Fibroblast of upper back skin (primary cell): ENCODE measurements at places on chromosomes 2 and 18.

DNA sequence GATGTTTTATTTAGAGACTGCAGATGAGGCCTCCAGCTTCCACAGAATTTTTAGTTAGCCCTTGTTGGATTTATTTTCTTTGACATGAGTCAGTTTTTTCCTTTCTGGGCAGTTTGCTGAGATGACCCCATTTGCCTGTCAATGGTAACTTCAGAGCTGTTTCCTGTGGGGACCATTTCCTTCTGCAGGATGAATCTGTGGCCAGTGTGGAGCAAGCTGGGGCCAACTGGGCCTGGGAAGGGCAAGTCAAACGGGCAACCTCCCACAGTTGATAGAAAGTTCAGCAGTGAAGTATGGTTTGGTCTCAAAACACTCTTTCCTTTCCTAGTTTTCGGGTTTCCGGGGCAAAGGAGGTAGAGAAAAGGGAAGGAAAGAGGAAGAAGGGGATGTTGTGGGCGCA is 291.4 kb upstream of the NRP2 start:
- no peak for DNase-seq

DNA sequence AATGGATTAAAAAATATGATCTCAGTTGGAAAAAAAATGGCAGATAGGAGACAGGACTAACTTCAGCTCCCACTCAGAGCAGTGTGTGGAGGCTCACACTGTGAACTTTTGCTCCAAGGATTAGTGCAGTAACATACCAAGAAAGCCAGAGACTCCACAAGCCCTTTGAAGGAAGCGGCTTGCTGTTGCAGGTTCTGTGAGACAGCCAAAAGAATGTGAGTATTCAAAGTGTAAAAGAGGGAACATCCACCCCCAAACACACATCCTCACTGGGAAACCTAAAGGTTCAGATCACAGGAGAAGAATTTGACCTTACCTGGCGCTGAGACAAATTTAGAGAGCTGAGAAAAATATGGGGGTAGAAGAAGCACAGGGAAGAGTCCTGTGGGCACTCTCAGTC is 77.5 kb downstream of the FAM171B start:
- peak; percentile 73 for DNase-seq

- no peak for DNase-seq
Observed at GRCh38 chr2:10222-10875, 36.0 kb downstream of the FAM110C start.

DNA sequence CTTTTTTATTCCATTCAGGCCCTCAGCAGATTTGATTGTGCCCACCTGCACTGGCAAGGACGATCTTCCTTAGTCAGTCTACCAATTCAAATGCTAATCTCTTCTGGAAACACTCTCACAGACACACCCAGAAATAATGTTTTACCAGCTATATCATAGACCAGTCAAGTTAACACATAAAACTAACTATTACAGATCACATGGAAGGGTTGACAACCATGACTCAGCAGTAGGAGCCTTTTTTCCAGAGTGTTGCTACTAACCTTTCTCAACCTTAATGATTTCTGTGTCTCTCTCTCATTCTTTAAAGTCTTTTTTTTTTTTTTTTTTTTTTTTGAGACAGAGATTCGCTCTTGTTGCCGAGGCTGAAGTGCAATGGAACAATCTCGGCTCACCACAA is 143.5 kb upstream of the MSH6 start:
- DNase-seq = no peak

- no peak for DNase-seq
Observed at GRCh38 chr2:221380686-221381085, 191.4 kb downstream of the EPHA4 start.

DNA sequence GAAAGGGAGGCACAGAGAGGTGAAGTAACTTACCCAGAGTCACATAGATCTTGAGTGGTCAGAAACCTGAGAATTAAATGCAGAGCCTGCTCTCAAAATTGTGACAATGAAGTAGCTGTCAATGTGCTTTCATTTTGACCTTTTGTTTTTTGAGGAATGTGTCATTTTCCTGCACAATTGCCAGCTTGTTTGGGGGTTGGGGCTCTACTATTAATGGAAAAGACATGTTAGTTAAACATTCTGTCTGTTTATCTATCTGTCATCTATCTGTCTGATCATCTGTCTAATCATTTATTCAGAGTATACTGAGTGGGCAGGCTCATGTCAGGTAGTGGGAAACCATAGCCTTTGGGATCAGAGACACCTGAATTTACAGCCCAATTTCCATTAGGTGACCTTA is 428.4 kb downstream of the TSN start:
- DNase-seq = no peak

DNA sequence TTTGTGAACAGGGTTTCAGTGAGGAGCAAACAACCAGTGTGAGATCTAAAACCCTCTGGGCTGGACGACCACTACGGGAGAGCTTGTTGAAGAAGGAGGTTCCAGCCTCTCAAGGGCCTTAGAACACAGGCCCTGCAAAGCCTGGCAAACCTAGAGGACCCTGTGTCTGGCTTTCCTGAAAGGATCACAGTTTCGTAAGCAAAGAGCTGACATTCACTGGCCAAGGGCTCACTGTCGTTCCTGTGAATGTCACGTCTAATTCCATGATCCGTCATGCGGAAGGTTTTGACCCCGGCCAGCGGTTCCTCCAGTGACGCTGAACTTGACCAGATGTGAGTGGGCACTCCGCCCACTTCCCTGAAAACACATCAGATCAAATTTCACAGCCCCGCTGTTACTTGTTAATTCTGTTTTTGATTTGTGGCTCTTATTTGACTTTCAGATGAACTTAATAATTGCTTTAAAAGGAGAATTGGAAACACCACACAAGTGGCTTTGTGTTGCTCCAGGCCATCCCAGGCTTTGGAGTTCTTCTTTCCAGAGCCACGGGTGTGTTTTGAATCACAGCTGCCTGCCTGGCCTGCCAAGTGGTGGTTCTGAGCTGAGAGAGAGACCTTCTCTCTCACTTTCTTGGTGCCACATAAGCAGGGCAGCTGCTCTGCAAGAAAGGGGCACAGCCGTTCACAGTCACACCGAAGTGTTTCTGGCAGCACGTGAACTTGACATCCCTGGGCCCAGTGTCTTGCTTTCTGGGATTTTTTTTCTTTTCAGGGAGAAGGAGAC is 308.4 kb downstream of the NDUFA10 start:
- no peak for DNase-seq

GRCh38 chr18:5309888-5310470 is 14.5 kb upstream of the ZBTB14 start:
- DNase-seq = no peak

DNA sequence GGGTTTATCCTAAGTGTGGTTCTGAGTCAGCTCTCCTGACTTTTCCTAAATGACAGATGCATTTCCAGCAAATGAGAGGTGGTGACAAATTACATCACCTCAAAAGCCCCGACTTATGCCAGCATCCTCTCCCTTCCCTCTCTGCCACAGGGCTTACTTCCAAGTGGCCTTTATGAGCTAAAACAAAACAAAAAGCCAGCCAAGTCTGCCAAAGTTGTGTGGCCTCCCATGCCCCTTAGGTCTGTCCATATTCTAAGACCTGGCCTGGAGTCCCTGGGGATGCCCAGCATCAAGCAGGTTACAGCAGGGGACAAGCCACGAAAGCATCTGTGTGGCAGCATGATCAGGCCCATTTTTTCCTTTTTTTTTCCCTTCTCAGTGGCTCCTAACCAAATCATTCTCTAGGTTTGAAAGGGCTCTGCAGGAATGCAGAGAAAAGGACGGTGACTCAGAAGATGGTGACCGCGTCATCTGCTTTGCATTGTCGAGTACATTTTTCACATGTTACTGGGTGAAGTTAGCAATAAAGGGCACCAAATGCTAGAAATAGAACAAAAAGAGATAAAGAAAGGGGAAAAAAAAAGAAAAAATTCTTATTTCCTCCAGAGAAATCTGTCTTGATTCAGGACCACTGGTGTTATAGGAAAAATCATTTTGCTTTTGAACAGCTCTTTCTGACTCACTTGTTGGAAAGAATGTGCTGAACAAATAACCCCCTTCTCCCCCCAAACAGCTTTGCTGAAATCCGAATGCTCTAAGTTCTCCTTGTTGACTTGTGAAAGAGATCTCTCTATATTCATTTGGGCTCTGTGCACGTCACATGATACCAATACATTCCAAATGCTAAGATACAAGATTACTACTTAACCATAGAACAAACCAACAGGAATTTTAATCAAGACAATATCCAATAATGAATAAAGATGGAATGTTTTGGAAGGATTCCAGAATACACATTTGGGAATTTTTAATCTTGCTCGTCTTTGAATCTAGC is 178.7 kb downstream of the EN1 start:
- peak; percentile 99 for DNase-seq

- DNase-seq = peak; percentile 45
Observed at GRCh38 chr2:17171446-17172049, 346.7 kb downstream of the RAD51AP2 start.

DNA sequence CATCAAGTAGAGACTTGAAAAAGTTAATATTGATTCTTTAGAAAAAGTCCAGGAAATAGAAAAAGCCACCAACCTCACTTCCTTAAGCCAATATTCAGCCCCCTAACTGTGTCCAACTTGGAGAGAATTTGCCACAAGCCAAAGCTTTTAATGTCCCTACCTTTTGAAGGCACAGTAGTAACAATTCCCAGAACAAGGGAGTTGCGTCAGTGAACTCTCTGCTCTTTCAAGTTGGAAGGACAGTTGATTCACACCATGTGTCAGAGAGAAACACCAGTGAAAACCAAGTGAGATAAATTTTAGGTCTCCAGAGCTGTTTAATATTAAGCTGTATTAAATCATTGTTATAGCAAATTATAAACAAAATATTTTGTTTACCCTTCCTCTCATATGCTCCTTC is 66.1 kb downstream of the EXOC6B start:
- DNase-seq = no peak

- DNase-seq = peak; percentile 32
Observed at GRCh38 chr2:173030561-173031490, 44.8 kb upstream of the MAP3K20 start.

DNA sequence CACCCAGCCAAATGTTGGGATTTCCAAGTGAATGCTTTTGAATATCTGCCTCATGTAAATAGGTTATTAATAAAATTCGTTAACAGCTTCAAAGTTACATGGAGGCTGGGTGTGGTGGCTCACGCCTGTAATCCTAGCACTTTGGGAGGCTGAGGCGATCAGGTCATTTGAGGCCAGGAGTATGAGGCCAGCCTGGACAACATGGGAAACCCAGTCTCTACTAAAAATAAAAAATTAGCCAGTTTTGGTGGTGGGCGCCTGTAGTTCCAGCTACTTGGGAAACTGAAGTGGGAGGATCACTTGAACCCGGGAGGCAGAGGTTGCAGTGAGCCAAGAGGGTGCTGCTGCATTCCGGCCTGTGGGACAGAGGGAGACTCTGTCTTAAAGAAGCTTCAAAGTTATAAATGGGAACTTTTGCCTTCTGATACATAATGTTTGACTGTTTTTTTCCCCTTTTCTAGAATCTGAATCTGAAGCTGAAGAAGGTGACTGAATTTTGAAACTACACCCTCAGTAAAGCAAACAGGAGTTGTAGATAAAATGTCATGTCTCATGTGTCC is 10.1 kb downstream of the BZW1 start:
- no peak for DNase-seq

- DNase-seq = no peak
Observed at GRCh38 chr2:180699657-180700361, 280.6 kb upstream of the UBE2E3 start.

DNA sequence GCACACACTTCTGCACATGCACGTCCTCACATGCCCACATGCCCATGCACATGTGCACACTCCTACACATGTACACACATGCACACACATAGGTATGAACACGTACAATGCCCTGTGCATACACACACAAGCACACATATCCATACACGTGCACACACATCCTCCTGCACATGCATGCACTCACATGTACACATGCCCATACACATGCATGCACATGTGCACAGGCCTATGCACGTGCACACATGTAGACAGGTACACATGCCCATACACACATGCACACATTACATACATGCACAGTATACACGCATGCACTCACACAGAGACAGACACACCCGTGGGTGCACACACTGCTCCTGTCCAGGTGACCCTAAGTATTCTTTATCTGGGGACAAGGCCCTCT is 34.3 kb downstream of the GPC1 start:
- DNase-seq = no peak

DNA sequence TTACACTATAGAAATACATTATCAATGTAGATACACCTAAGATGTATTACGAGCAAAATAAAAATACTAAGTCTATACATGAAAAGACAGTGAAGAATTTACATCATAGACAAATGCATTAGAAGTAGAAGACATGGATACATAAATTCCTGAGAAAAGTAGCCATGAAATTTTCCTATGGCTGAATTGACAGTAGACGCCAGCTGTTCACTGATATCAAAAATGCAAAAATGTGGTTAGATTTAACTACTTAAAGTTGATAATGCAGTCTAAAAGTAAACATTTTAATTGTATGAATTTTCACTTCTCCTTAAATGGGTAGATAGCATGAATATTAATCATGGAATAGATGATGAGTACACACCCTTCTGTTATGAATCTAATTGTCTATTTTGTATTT is 350.9 kb downstream of the ARHGAP15 start:
- DNase-seq = no peak

GRCh38 chr2:177964892-177965291 is 107.7 kb downstream of the PDE11A start:
- DNase-seq = no peak

DNA sequence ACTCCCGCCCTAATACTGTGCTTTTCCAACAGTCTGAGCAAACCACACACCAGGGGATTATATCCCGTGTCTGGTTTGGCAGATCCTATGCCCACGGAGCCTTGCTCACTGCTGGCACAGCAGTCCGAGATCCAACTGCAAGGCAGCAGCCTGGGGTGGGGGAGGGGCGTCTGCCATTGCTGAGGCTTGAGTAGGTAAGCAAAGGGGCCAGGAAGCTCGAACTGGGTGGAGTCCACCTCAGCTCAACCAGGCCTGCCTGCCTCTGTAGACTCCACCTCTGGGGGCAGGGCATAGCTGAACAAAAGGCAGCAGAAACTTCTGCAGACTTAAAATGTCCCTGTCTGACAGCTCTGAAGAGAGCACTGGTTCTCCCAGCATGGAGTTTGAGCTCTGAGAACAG is 44.2 kb downstream of the LNPK start:
- DNase-seq = no peak

GRCh38 chr18:22309191-22309590 is 108.5 kb downstream of the CTAGE1 start:
- DNase-seq = peak; percentile 53

DNA sequence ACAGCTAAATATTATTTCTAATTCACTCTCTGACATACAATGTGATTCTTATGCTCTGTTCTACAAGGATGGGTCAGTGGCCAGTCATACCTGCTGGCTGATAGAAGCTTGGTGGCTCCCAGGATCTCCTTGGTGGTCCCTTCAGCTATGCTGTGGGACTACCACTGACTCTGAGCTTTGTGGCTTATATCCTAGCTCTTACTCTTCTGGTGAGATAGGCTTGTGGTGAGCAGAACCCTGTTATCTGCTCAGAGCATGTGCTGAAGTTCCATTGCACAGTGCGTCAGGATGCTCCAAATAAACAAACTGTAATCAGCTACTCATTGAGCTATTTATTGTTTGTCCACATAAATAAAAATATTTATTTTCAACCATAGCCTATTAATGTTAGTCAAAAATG is 51.7 kb downstream of the MFSD6 start:
- DNase-seq = no peak
